Stimulated activated CD8-positive, alpha-beta memory T cell treated with anti-CD3 and anti-CD28 coated beads, Interleukin-4, amount 100 ng/mL, for 1 hour (primary cell): ENCODE measurements at places on chromosomes 5 and 9.

GRCh38 chr5:102902135-102902448 lies 147.0 kb downstream of the PAM start:
- DNase-seq: no peak

DNA sequence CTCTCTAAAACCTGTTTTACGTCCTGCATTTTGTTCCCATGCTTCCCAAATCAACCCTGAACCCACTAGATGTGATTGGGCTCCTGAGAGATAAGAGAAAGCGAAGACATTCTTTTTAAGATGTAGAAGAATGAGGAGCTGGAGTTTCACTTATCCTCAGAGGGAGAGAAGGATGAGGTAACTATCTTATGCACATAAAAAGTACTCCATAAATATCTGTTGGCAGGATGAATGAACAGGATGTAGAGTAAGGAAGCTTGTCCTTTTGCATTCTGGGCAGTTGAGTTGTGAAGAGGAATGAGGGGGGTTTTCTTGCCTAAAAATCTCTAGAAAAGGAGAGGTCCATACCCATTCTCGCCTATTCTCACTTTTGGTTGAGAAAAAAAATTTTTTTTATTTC lies 163.2 kb downstream of the UNC13B start:
- DNase-seq: no peak

- DNase-seq: no peak
Observed at GRCh38 chr5:151677776-151678545, 8.8 kb downstream of the SPARC start.

GRCh38 chr5:151056379-151057325 lies 24.2 kb downstream of the TNIP1 start:
- DNase-seq: no peak

DNA sequence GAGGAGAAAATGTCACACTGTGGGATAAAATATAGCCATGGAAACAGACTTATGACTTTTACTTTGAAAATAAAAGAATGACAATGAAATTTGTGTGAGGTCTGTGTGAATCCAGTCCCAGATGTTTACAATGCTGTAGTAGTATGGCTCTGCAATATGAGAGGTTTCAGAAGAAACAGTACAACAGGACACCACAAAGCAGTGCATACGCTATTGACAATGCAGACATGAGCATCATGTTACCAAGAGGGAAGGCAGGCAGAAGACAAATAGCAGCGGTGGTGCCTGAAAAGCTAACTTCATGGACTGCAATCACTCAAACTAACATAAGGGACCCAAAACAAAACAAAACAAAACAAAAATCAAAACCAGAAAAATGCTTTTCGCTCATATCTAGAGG lies 1.8 kb downstream of the FGF10 start:
- no peak for DNase-seq

- DNase-seq: no peak
Observed at GRCh38 chr5:95671826-95672225, 11.0 kb downstream of the SPATA9 start.

GRCh38 chr5:126354858-126355731 lies 68.1 kb upstream of the GRAMD2B start:
- DNase-seq: no peak

GRCh38 chr5:181241393-181241975 lies 2.2 kb downstream of the RACK1 start:
- no peak for DNase-seq

GRCh38 chr5:153960269-153961215 lies 78.2 kb downstream of the FAM114A2 start:
- no peak for DNase-seq

DNA sequence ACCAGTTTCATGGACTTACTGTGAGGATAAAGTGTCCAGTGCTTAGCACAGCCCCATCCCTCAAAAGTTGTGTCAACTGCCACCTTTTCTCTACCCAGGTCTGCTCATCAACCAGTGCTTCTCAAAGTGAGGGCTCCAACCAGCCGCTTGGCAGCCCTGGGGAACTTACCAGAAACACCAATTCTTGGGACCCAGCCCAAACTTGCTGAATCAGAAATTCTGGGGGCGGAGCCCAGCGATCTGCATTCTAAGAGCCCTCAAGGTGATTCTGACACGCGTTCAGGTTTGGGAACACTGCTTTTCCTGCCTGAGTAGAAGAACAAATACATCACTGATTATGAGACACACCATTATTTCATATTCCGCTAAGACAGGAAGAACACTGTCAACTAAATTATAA lies 132.0 kb downstream of the NSG2 start:
- DNase-seq: no peak

DNA sequence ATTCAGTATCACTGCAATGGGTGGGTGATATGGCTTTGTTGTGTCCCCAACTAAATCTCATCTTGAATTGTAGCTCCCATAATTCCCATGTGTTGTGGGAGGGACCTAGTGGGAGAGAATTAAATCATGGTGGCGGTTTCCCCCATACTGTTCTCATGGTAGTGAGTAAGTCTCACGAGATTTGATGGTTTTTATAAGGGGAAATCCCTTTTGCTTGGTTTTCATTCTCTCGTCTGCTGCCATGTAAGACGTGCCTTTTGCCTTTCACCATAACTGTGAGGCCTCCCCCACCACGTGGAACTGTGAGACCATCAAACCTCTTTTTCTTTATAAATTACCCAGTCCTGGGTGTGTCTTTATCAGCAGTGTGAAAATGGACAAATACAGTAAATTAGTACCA lies 9.5 kb upstream of the NANS start:
- no peak for DNase-seq

- DNase-seq: peak; percentile 63
Observed at GRCh38 chr9:100598641-100599145, 20.8 kb downstream of the CAVIN4 start.

GRCh38 chr9:131475111-131475955 lies 27.4 kb upstream of the POMT1 start:
- DNase-seq: no peak

- no peak for DNase-seq
Observed at GRCh38 chr5:160500786-160501779, 79.4 kb downstream of the PTTG1 start.

DNA sequence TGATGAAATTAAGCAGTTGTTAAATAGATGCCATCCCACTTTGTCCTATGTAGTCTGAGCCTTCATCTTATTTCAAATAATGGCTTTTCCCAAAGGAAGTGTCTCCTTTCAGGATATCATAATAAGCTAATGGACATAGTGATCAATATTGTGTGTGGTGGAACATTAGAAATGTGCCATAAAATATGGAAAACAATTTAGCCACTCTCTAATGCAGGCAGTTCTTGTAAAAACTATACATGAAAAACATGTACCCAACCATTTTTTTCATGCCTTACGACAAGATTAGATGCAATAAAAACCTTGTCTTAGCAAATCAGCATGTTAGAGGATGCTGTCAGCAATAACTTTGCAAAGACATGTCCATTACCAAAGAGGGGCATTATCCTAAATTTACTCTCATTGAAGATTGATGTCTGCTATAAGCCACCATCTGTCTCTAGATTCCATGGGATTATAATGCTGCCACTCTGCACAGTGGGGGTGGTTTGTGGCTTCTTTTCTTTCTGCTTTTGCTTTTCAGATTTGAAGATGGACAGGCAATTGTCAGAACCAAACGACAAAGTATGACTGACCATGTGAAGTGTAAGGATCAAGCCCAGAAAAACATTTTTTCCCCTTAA lies 724.0 kb upstream of the ZNF608 start:
- no peak for DNase-seq

- DNase-seq: no peak
Observed at GRCh38 chr5:95554331-95554646, 488 bp downstream of the SKIC3 start.

GRCh38 chr5:67978171-67978570 lies 237.4 kb upstream of the PIK3R1 start:
- DNase-seq: no peak

- DNase-seq: no peak
Observed at GRCh38 chr5:158821331-158821730, 278.4 kb downstream of the EBF1 start.

DNA sequence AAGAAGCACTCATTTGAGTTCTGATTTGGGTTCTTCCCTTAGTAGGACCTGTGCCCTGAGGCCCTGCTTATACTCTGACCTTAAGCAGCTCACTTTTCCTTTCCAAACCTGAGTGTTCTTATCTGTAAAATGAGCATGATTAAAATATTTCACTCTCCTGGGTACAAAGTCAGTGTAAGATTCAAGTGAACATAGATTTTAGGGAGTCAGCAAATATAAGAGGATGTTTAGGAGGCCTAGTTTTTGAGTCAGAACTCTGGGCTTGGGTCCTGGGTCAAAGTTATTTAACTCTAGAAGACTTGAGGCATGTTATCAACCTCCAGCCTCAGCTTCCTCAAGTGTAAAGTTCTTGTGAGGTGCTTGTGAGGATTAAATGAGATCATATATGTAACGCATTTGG lies 8.7 kb upstream of the SPARC start:
- no peak for DNase-seq

- DNase-seq: no peak
Observed at GRCh38 chr5:41527201-41527779, 16.9 kb upstream of the PLCXD3 start.

- no peak for DNase-seq
Observed at GRCh38 chr9:10260501-10260900, 352.3 kb downstream of the PTPRD start.
